Stimulated activated CD4-positive, alpha-beta T cell treated with anti-CD3 and anti-CD28 coated beads, Interleukin-12 subunit alpha, Interleukin-12 subunit beta, amount 100 ng/mL, for 48 hours (primary cell): ENCODE measurements at places on chromosomes 16 and 17.

- no peak for DNase-seq
Observed at GRCh38 chr17:15262291-15263205, 2.6 kb downstream of the PMP22 start.

- no peak for DNase-seq
Observed at GRCh38 chr17:56742601-56743000, 91.1 kb downstream of the C17orf67 start.

- no peak for DNase-seq
Observed at GRCh38 chr17:63150994-63151464, 185.0 kb downstream of the TANC2 start.

- no peak for DNase-seq
Observed at GRCh38 chr17:7043497-7044198, at the start of gene SLC16A11. SLC16A11 (minus strand) TSS chr17:7044092; CDS start chr17:7043513, 579 bp downstream.
